ENCODE measurements at places on chromosomes 16 and 17.

GRCh38 chr16:86595983-86596605, 17.7 kb downstream of the FOXL1 start:
- no peak for DNase-seq

DNA sequence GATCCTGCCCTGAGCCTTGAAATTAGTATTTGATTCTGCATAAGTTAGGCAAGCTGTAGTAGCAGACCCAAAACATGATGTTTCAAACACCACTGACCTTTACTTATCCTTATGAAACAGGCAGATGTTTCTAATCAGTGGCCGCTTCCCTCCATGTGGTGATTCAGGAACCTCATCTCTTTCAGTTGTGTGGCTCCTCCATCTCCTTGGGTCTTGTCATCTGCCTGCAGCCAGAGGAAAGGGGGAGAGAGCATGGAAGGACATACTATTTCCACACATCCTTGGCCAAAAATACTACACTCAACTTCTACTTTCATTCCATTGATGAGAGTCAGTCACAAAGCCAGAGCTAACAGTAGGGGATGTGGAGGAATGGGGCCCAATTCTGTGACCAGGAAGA, 41.6 kb upstream of the IRX6 start:
- DNase-seq: no peak

DNA sequence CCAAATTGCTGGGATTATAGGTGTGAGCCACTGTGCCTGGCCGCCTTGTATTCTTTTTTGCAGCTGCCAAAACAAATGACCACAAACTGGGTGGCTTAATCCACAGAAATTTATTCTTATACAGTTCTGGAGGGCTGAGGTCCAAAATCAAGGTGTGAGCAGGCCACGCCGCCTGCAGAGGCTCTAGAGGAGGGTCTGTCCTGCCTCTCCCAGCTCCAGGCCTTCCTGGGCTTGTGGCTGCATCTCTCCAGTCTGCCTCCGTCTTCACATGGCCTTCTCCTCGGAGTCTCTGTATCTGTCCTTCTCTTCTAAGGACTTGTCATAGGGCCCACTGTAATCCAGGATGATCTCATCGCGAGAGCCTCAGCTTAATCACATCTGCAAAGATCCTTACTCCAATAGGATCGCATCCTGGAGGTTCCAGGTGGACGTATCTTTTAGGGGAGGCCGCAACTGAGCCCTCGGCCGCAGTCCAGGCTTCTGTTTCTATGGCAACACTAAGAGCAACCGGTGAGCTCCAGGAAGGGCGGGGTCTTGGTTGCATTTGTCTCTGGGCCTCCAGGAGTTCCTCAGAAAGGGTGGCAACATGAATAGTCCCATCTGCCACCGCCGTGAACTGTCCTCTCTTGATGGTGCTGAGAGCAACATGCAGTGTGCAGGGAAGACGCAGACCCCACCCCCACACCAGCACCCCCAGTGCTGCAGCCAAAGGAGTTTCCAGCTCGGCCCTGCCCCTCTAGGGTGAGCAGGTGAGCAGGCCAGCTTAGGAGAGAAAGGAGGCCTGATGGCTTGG, 29.5 kb upstream of the CREBBP start:
- DNase-seq: no peak

DNA sequence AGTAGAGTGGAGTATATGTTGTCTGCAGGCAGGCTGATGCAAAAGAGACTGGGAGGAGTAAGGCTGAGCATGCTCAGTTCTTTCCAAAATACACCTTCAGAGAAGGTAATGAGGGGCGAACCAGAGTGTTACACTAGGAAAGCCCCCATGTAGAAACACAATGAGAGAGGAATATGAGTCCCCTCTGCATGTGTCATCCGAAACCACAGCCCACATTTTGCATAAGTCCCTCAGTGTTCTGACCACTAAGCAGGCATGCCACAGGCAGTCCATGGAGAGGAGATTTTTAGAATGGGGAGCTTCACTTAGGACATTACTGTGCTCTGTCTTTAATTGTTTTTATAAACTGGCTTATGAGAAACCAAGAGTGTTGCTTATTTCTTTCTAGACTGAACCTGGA, 32.0 kb downstream of the SLC6A2 start:
- DNase-seq: no peak

DNA sequence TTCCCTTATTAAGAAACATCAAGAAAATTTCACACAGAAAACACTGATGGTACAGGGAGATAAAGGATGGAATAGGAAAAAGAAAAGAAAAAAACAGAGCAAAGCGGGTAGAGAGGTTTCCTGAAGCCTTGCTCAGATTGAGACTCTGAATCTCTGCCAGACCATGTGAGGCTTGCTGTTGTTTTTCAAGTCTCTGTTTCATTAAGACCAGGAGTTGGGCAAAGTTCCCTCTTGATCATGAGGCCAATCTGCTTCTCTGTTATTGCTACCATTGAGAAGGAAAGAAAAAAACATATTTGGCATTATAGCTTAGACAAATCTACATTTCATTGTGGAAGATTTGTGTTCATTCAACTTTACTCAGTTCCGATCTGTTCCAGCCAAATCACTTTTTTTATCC, 201.6 kb upstream of the SOX9 start:
- no peak for DNase-seq
